RPMI8226 (cell line): ENCODE measurements at places on chromosomes 4 and X.

- DNase-seq: no peak
Observed at GRCh38 chr4:61995717-61996340, 795.7 kb downstream of the ADGRL3 start.

DNA sequence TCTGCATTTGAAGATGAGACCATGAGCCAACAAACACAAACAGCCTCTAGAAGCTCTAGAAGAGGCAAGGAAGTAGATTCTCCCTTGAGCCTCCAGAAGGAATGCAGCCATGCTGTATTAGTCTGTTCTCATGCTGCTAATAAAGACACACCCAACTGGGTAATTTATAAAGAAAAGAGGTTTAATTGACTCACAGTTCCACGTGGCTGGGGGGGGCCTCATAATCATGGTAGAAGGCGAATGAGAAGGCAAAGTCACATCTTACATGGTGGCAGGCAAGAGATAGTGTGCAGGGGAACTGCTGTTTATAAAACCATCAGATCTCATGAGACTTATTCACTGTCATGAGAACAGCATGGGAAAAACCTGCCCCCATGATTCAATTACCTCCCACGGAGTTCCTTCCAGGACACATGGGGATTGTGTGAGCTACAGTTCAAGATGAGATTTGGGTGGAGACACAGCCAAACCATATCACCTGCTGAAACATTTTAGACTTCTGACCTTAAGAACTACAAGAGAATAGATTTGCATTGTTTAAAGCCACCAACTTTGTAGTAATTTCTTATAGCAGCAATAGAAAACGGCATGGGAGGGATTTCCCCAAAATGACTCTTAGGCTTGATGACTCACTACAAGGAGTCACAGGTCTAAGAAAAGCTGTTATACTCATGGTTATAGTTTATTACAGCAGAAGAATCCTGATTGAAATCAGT lies 284.4 kb upstream of the SFRP2 start:
- no peak for DNase-seq

DNA sequence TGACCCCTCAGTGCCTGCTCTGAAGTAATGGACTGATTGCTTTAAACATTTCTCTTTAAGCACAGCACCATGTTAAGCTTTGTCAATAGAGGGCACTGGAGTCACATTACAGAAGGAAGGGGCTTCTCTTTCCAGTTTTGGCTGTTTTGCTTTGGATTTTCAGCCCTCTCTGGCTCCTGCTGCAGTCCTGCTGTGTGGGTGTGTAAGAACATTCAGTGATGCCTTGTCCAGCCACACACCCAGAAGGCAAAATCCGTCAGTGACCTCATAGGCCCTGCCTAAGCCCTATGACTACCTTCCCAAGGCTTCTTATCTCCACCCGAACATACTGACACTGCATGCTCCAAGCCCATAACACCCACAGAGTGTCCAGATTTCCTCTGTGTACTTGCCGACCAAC lies 215.3 kb upstream of the CTSO start:
- DNase-seq: peak; percentile 15

DNA sequence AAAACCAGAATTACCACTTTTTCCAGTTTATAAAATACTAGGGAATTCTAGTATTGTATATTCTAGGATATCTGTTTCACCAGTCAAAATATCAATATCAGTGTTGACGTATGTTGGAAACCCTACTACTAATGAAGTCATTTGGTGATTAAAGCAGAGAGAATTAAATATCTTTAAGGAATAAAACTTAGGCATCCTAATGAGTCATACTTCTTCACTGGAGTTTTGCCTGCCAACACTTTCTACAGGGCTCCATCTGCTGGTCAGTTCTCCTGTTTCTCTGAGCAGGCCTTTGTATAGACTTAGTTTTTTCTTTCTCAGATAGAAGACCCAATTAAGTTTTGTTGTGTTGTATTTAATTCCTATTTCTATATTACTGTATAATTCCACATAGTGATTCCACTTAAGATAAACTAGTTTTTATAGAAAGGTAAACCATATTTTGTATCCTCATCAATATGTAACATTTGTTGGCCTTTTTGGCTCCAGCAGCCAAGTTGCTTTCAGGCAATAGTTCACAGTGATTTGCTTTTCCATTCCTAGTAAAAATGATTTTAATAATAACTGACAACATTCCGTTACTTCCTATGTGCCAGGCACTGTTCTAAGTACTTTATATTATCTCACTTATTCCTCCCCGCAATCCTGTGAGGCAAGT lies 3.5 kb downstream of the AP1AR start:
- peak; percentile 47 for DNase-seq

- no peak for DNase-seq
Observed at GRCh38 chr4:122591196-122591595, 29.7 kb downstream of the IL21 start.

DNA sequence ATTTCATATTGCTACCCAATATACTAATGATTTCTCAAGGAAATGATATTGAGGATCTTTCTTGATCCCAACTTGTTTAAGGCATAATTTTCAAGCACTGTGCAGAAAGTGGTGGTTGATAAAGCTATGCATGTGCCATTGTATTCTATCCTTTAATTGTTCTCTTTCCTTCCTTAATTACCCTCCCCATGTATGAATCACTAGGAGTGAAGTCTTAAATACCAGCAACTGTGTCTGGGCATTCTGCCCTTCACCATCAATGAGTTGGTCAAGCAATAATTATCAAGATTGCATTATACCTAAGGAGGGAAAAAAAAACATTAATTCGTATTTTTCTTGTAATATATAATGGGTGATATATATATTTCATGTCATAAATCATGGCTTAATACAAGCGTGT lies 111.8 kb upstream of the FRMPD4 start:
- DNase-seq: no peak

GRCh38 chr4:5995901-5996623 lies 22.2 kb downstream of the C4orf50 start:
- DNase-seq: no peak

- peak; percentile 4 for DNase-seq
Observed at GRCh38 chr4:175891851-175892250, 79.8 kb upstream of the GPM6A start.

DNA sequence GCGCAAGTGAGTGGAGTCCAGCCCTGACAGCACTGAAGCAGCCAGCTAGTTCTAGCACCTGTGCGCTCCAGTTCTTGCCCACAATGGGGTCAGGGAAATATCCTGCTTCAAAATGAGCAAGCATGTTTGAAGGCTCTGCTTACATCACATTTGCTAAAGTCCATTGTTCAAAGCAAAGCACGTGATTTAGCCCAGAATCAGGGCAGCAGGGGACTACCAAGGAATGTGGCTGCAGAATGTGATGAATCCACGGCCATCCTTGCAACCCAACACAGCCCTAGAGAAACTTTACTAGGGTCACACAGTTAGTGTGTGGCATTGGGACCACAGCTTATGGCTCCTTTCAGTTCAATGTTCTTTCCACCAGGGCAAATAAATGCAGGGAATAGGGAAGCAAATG lies 47.3 kb upstream of the SMIM31 start:
- DNase-seq: no peak

- DNase-seq: no peak
Observed at GRCh38 chr4:98506462-98507132, 151.8 kb downstream of the TSPAN5 start.

DNA sequence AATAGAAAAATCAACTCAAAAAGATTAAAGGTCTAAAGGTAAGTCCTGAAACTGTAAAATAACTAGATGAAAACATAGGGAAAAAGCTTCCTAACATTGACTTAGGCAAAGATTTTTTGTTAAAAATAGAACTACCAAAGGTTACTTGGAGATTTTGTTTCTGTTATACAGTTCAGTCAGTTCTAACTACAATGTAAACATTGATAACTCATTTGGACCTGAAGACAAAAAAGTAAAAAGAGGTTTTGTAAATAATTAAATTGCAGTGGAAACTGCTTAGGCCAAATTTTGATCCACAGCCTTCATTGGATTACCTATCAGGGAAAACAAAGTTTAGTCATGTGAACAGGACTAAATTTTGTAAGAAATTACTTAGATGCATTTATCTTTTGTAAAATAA lies 101.8 kb downstream of the SLITRK2 start:
- DNase-seq: no peak

DNA sequence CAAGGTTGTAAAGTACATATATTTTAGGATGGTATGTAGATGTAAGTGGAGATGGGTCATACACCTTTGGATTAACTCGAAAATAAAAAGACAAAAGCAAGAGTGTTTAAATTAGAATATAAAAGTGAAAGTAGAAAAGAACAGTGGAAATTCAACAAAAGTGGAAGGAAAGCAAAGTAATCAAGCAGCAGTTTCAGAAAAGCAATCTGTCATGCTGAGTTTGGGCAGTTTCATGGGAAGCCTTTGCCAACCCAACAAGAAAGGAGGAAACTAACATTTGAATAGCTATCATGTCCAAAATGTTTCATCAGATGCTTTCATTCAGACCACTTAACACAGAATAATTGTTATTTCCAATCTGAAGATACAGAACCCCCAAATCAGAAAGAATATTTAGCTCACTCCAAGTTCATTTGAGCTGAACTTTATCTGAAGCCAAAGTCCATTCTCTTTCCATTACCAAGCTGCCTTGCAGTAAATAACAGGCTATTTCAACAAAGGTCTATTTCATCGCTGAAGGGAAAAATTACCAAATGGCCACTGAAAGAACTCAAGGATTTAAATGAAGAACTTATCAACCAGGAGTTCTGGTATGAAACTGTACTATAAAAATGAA lies 1.8 kb upstream of the EXOSC9 start:
- DNase-seq: peak; percentile 4

DNA sequence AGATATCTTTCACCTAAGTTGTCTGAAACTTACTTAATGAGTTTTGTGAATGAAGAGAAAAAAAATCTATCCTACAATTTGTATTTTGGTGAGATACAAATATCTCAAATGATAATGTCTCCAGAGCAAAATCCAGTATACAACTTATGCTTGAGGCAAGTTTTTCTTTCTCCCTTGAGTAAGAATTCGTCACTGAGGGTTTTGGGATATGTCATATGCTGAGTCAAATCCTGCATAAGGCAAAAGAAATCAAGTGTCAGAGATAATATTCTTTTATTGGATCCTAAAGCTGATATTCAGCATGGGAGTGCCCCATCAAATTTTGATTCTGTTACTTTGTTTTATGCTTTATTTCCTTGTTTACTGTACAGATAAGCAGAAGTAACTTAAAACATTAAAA lies 1308.6 kb downstream of the ARAP2 start:
- no peak for DNase-seq

- DNase-seq: peak; percentile 35
Observed at GRCh38 chr4:189974056-189974455, 33.4 kb downstream of the FRG1 start.

- no peak for DNase-seq
Observed at GRCh38 chr4:123415576-123415975, 19.0 kb downstream of the SPRY1 start.

GRCh38 chr4:17807446-17807845 lies 3.1 kb downstream of the DCAF16 start:
- no peak for DNase-seq

GRCh38 chr4:69485130-69485529 lies 10.6 kb downstream of the UGT2B4 start:
- no peak for DNase-seq

DNA sequence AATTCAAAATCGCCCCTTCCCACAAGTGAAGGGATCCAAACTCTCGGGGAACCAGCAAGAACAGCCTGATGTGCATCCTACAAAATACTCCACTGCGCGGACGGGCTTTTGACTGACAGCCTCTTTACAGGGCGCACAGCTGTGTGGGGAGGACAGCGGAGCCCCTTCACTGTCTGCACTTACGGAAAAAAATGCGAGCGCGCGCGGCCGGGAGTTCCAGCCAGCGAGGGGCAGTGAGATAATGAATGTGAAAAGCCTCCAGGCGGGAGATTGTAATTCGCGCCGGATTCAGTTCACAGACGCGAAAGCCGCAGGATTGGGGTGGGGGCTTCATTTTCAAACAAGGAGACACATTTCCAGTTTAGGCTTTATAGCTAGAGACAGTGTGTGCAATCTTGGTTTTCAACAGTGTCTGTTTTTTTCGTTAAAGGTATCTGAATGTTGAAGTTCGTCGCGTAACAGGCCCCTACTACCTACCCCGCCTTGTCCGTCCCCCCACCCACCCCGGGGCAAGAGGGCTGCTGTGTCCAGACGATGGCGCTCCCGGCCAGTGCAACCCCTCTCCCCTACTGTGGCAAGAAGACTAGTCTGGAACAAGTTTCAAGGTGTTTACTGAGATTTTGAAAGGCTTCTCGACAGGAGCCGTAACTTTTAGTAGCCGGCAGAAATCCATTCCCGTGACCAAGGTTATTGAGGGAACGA lies 1.7 kb upstream of the GPR50 start:
- DNase-seq: no peak

DNA sequence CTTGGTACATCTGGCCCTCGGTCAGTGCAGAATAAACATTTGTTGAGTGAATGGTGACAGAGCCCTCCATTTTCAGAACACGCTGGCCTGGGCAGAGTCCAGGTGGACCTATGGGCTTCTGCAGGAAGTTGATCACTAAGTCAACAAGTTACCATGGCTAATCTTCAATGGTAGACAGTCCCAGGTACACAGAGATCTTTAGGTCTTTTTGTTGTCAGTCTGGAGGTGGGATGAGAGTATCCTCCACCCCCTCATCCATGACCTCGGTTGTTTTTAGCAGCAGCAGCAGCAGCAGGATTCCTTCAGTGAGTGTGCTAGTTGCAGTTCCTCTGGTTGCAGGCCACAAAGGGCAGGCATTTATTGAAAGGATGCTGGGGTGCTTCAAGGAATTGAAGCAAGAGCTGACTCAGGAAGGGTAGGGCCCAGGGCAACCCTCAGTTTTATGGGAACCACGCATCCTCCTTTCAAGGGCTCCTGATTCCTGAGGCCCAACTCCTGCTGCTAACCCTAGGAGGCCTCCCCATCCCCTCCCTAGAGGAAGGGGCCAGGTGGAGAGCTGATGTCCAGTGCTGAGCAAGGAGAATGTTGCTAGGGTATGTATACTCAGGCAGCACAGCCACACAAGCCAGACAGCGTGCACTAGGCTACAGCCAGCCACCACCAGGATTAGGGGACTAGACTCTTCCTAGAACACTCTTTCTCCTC lies 1.7 kb upstream of the USP27X start:
- no peak for DNase-seq

DNA sequence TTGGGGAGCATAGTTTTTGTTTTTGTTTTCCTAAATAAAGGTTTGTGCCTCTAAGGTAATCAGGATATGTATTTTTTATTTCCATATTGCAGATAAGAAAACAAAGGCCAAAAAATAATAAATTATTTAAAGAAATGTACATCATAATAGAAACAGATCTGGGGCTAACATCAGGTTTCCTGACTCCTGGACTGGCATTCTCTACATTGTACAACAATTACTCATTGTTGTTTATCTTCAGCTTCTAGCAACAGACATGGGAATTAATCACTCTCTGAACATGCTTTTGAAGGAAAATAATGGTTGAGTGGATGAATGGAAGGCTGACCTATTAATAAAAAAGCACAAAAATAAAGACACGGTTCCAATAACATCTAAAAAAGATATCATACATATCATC lies 146.2 kb downstream of the KCNIP4 start:
- DNase-seq: no peak

GRCh38 chr4:185435466-185435865 lies 9.7 kb upstream of the UFSP2 start:
- DNase-seq: no peak

DNA sequence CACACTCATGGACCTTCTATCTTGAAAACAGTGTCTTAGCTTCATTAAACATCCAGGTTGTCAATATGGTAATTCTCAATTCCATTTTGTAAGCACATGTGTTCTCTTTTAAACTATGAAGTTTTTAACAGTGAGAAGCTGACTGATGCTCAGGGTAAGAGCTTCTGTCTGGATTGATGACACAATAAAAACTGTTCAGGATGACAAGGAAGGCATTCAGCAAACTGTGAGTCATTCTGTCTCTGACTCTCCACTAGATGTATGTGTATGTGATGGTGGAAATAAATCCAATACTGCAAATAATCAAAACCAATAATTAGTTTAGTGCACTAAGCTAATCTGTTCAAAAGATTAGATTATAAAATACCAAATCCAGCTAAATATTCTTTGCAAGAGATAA lies 115.3 kb upstream of the ARX start:
- no peak for DNase-seq
